ENCODE measurements at places on chromosomes 12 and 14.

DNA sequence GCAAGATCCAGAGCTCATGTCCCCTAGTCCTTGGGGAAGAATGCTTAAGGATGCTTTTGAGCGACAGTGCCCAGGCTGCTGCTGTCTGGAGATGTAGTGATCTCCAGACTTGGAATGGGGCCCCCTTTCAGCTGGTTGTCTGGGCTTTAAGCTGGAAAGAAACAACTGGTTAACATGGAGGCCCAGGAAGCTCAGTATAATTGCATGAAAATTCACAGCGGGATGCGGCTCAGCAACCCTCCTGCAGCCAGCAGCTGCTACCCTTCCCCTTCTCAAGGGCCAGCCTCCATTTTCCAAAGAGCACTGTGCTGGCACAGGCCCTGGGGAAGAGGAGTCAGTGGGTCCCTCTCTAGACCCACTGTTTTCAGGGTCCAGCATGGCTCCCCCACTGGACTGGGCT lies 26.3 kb downstream of the RAB35 start:
- no peak for DNase-seq

DNA sequence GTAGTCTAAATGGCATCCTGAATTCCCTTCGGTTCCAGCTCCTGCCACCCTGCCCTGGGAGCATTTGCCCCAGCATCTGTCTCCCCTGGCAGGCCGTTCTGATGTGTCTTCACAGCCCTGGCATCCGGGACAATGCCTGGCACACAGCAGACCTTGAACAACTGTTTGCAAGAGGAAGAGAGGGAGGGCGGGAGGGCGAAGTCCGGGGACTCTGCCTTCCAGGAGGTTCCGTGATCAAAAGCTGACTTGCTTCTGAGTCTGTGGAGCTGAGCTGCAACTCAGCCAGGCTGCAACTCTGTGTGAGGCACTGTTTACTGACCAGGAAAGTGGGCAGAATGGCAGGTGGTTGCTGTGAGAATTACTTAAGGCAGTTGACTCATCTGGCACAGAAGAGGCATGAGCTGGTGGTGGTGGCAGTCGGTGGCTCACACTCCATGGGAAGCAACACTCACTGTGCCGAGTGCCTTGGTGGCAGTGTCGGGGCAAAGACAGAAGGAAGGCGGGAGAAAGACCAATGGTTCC lies 61.1 kb upstream of the DLK1 start:
- DNase-seq, result no peak

DNA sequence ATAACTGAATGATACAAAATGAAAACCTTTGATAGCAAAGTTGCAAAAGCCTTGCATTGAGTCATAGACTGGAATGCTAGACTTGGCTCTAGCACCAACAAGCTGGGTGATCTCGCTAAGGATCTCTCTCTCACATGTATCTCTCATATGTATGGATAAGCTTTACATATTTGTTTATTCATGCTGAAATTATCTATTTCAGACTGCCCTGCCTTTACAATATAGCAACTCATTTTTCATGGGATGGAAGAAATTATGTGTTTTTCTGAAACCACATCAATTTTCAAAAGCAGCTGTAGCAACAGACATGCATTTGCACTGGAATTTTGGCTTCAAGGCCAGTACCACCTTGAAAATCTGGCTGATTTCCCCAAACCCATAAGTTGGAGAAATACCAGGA lies 11.4 kb downstream of the RERG start:
- no peak for DNase-seq

- no peak for DNase-seq
Observed at GRCh38 chr12:49885663-49886461, 17.8 kb downstream of the FAIM2 start.

- DNase-seq, result no peak
Observed at GRCh38 chr12:14514154-14514842, 53.4 kb downstream of the PLBD1 start.

DNA sequence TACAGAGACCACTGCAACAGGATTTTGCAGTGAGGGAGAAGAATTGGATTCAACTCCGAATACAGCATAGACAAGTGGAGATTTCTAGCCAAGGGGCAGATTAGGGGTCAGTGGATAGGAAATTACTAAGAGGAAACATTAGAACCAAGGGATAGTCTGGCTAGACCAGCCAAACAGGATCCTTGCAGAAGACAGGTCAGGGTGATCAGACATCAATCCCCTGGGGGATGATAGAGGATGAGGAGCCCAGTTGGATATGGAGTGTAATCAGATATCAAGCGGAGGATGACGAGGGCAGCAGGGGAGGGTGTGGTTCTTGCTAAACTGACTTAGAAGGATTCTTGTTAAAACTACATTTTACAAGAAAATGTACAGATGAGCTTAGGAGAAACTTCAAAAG lies 424.4 kb downstream of the DAD1 start:
- DNase-seq, result no peak

GRCh38 chr14:54857830-54858269 lies 44.8 kb downstream of the GCH1 start:
- no peak for DNase-seq

- DNase-seq, result no peak
Observed at GRCh38 chr12:56644654-56645053, 1.1 kb downstream of the ATP5F1B start.

DNA sequence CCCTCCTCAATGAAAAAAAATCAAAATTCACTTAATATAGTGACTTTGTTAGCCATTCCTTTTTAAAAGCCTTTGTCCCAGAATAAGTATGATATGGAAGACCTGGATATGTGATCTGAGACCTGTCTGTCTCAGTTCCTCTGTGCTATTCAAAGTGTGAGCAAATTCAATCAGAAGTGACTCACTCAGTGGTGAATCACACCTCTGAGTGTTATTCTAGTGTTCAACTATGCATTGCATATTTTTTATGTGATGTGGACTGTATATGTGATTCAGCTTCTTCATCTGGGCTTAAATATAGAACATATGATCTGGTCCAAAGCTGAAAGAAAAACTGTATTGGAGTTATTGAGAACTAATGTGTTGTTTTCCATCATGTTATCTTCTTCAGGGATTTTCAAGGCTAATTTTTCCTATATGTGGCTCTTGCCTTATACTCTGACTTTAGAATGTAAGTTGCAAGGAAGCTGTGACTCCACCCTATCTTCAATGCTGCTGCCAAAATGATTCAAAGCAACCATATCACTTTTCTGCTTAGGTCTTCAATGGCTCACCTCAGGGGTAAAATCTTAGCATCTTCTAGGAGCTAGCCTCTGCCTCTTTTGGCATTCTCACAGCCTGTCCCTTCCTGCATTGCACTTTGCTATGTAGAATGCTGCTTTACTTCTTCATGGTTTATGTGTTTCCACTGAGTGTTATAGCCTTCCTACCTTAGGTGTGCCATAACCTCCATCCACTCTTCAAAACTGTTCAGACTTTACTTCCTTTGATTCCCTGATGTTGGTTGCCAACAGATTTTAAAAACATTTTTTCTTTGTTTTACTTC lies 169.8 kb downstream of the OTOGL start:
- DNase-seq, result no peak

GRCh38 chr12:96864335-96864734 lies 42.7 kb upstream of the NEDD1 start:
- no peak for DNase-seq

DNA sequence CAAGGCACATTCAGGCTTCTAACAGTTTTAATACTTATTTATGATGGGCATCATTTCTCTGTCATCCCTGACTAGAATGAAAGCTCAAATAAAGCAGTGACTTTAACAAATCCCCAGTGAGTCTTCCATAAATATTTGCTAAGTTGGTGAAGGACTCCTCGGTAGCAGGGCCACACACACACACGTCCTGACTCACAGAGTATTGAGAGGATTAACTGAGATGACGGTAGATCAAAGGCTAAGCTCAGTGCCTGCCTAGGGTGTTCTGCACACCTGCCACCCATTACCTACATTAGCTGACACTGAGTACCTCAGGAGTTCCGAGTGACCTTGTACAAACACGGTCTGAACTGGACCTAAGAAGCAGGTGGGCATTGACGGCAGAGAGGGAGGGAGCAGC lies 197.3 kb upstream of the SFSWAP start:
- DNase-seq, result no peak

DNA sequence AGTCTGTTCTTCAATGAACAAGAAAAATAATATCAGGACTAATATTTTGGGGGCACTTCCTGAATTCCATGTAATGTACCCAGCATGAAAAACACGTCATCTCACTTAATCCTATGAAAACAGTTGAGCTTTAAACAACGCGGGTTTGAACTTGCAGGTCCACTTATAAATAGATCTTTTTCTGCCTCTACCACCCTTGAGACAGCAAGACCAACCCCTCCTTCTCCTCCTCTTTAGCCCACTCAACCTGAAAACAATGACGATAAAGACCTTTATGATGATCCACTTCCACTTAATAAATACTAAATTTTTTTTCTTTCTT lies 203.9 kb upstream of the KRR1 start:
- DNase-seq, result no peak

GRCh38 chr14:52473557-52473956 lies 78.7 kb downstream of the TXNDC16 start:
- DNase-seq, result no peak

- DNase-seq, result no peak
Observed at GRCh38 chr14:92712654-92713051, 35.8 kb downstream of the LGMN start.

DNA sequence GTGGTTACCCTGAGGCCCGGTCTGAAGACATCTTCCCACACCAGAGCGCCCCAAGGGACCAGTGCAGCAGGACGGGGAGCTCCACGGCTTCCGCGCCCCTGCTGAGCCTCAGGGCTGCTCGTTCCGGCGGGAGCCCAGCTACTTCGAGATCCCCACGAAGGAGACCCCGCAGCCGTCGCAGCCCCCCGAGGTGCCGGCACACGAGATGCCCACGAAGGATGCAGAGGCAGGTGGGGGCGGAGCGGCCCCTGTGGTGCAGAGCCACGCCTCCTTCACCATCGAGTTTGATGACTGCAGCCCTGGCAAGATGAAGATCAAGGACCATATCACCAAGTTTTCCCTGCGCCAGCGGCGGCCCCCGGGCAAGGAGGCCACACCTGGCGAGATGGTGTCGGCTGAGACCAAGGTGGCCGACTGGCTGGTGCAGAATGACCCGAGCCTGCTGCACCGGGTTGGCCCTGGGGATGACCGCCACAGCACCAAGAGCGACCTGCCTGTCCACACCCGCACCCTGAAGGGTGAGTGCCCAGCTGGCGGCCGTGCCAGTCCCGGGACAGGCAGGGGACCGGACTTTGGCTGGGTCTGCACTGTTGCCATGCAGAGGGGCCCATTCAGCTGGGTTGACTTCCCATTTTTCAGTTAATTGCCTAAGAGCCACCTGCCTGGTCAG lies 18.1 kb downstream of the CEP170B start:
- no peak for DNase-seq

DNA sequence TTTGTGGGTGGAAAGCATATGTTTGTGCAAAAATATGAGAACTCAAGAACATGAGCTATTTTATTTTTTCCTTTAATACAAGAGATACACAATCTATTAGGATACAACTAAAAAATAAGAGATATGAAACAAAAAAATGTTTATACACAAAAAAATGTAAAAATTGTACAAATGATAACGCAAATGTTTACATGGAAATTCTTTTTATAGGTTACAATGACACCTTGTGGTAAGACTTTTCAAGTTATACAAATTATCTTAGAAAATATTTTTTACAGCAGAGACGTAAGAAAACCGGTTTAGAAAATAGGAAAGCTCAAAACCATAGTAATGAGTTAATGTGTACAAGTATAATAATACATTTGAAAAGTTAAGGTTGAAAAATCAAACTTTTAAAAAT lies 25.5 kb downstream of the CEP83 start:
- DNase-seq, result no peak

DNA sequence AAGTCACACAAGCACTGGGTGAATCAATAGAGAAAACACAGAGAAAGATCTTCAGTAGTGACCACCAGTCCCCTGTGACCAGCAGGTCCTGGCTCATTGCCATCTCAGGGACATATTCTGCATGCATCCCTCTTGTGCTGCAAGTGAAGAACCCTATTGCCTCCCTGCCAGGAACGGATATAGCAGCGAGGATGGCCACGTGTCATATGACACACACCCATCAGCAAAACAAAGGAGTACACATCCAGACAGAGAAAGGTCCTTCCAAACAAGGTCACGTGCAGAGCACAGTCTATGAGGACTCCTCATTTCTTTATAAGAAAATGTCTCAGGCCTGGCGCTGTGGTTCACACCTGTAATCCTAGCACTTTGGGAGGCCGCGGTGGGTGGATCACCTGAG lies 638.4 kb downstream of the FLRT2 start:
- DNase-seq, result no peak
